ENCODE measurements at places on chromosomes 7 and 10.

DNA sequence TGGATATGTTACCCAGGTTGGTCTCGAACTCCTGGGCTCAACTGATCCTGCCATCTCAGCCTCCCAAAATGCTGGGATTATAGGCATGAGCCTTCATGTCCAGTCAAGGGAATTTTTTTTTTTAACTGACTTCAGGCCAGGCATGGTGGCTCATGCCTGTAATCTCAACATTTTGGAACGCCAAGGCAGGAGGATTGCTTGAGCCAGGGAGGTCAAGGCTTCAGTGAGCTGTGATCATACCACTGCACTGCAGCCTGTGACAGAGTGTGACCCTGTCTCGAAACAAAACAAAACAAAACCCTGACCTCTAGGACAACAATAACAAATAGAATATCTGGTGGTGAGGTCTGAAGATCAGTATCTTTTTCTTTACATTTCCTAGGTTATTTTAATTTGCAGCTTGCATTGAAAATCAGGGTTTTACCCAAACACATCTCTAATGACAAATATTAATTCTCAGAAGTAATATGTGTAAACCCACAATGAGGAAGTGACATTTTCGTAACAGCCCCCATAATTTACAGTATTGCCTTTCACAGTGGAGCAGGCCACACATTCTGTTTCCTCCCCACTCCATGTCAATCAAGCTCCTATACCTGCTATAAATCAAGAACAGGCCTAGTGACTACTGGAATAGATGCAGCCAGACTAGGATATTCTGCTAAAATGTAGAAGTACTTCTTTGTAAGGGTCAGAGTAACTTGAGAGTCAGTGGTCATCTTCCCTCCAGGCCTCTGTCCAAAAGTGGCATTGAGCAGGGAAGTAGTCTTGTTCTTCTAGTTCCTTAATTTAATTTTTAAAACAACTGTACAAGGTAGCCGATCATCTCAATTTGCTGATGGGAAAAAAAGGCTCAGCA is 43.3 kb upstream of the ECHDC3 start:
- DNase-seq = no peak

- no peak for DNase-seq
These were observed 495.9 kb upstream of the ANKRD30A start for GRCh38 chr10:36629476-36629875.

- DNase-seq = no peak
These were observed 647.2 kb downstream of the GRID1 start for GRCh38 chr10:85719408-85719807.

DNA sequence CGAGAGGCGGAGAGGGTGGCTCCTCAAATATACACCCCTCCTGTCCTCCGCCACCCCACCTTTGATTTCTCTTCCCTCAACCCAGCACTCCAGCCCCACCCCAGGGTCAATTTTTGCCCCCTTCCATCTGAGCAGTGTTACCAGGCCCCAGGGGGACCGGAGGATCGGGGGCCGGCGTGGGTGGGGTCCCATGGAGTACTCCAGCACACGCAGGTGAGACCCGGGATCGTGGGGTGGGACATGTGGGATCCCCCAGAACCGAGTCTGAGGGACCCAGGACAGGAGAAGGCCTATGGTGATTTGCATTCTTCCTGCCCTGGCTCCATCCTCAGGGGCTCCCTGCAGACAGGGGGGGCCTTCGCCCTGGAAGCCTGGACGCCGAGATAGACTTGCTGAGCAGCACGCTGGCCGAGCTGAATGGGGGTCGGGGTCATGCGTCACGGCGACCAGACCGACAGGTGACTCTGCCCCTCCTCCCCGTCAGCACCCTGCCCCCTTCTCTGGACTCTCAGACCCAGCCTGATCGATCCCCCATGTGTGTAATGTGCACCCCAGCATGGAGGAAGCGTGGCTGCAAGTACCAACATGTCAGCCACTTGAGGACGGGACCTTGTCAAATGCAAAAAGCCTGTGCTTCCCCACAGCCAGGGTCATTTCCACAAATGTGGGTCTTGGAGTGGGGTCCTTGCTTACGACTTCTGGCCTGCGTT is 744 bp downstream of the TRIP6 start:
- no peak for DNase-seq

DNA sequence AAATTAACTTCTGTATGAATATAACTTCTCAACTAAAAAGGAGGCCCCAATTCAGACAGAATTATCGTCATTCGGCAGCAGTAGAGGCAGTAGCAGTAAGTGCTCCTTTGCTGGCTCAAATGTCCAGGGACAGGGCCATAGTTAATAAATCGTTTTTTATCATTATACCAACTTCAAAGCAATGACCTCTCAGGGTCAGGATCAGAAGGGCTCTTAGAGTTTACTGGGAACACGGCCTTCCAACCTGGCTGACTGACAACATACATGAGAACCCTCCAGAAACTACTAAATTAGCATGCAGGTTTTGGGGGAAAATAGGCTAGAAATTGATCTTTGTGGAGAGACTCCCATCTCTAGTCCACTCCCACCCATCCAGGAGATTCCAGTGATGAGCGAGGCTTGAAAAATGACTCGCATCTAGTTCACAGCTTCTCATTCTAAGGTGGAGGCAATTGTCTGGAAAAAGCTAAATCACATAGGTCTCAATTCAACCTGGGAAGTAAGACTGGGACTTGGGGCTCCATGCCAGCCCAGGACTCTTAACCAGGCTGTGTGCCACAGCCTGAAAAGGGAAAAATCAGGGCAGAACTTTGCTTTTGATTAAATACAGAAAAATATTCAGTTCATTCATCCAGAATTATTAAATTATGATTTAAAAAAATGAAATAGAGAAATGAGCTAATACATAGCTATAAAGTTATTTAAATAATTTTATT is 84.6 kb downstream of the ABLIM1 start:
- no peak for DNase-seq

DNA sequence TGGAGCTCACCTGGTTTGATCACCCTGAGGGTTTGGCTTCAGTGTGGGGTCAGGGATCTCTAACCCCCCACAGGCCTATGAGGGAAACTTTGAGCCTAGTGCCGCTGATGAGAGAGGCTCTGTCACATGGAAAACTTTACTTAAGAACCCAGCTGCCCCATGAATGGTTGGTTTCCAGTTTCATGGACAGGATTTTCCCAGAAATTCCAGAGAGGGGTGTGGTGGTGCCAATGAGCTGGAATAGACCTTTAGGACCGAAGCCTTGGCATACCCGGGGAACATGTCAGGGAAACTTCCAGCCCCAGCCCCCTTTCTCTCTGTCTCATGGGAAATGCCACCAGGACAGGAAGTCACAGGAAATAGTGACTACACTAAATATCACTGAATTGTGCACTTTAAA is 36.9 kb downstream of the AKR1B1 start:
- no peak for DNase-seq

DNA sequence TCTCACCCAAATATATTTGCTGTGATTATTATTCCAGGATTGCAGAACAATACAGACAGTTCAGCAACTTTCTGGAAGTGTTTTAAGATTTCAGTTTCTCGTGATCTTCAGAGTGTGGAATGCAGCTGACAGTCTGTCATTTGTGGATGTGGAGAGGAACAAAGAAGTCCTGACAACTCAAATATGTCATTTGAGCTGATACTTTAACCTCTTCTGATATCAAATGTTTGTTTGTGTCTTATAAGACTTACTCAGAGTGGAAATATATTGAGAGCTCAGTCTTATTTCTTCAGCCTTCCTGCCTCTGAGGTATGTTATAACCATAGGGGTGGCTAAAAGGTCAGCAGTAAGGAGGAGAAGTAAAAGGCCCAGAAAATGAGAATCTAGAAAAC is 96.4 kb downstream of the OSBPL3 start:
- DNase-seq = no peak

GRCh38 chr10:72259491-72260238 is 14.1 kb upstream of the DDIT4 start:
- no peak for DNase-seq

DNA sequence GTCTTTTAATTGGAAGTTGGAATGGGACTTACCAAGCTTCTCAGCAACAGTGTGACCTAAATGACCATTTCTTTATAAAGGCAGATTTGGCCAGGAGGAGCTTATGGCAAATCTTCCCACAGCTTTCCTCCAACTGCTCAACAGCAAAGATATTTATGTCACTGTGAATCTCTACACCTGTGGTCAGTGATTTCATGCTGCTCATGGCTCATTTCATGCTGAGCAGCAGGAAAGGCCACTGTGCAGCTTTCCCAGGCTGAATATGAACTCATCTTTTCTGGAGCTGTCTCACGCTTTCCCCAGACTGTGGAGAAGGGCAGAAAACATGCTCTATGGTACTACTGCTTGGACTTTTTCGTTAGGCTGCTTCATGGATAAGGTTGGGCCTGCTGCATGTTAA is 29.8 kb downstream of the CALCR start:
- DNase-seq = no peak

- DNase-seq = peak; percentile 4
These were observed 48.6 kb upstream of the SLIT1 start for GRCh38 chr10:97234400-97234799.
